Large intestine (tissue), 12 donors: ENCODE measurements at places on chromosomes 5 and 9.

- DNase-seq = no peak
- H3K36me3 ChIP-seq = no peaks in the 10 kb centered on the region
- H3K27me3 ChIP-seq = peaks cover 9% of the 10 kb centered on the region
- H3K4me1 ChIP-seq = no peaks in the 10 kb centered on the region
- H3K4me3 ChIP-seq = no peak overlapping the region
These were observed 18.8 kb upstream of the OR2S2 start for GRCh38 chr9:35976726-35977125.

DNA sequence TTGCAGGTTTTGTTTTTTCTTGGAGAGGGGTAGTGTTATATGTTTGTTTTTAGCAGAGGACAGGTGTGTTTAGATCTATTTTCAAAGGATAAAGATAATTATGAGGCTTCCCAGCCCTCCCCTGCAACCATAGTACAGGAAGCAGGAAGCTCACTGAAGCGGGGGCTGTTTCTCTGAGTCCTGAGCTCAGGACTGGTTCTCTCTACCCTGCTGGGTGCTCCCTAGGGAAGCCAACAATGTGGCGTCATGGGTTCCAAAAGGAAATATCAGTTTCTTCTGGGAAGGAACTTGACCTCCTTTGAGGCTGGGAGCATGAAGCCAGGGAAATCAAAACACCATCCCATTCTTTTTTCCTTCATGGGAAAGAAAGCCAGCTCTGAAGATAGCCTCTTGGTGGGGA lies 62.2 kb downstream of the RAD23B start:
- H3K27ac ChIP-seq = no peak overlapping the region
- no peak overlapping the region for H3K4me3 ChIP-seq
- no peaks in the 10 kb centered on the region for H3K36me3 ChIP-seq
- DNase-seq = no peak
- no peaks in the 10 kb centered on the region for H3K27me3 ChIP-seq

GRCh38 chr9:86639899-86640379 lies 285.7 kb upstream of the TUT7 start:
- no peak overlapping the region for H3K27ac ChIP-seq
- H3K36me3 ChIP-seq = no peaks in the 10 kb centered on the region
- H3K4me1 ChIP-seq = no peaks in the 10 kb centered on the region
- H3K4me3 ChIP-seq = no peak overlapping the region
- peaks cover 5% of the 10 kb centered on the region for H3K27me3 ChIP-seq

DNA sequence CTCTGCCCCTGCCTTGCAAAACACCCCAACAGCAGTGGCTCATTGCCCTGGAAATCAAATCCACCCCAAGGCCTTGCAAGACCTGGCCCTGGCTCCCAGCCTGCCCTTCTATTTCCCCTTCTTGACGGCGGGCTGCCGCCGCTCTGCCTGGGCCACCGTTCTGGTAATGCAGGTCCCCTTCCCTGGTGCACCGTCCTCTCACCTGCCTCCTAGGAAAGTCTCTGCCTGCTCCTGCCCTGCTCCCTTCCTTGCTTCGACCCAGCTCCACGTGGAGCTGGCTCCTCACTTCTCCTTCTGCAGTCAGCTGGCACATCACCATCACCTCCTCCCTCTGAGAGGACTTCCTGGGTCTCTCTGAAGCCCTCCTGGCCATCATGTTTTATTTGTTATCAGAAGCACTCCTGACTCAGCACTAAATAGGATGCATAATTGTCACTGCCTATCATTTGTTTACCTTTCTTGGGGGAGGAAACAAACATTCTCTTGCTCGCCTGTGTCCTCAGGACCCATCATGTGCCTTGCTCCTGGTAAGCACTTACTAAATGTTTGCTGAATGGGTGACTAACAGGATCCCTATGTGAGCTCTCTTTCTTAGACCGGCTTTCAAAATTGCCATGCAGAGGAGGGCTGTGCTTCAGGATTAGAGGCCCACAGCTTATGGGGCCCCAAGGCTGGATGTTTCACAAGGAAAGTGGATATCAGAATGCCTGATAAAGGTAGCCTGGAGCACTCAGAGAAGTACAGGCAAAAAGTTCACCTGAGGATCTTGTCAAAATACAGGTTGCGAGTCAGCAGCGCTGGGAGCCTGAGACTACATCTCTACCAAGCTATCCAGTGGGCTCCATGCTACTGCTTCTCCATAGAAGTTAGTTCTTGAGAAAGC lies 19.6 kb upstream of the C5orf47 start:
- H3K27ac ChIP-seq = no peak overlapping the region
- no peak overlapping the region for H3K4me3 ChIP-seq
- H3K36me3 ChIP-seq = no peaks in the 10 kb centered on the region
- H3K4me1 ChIP-seq = peaks cover 20% of the 10 kb centered on the region

DNA sequence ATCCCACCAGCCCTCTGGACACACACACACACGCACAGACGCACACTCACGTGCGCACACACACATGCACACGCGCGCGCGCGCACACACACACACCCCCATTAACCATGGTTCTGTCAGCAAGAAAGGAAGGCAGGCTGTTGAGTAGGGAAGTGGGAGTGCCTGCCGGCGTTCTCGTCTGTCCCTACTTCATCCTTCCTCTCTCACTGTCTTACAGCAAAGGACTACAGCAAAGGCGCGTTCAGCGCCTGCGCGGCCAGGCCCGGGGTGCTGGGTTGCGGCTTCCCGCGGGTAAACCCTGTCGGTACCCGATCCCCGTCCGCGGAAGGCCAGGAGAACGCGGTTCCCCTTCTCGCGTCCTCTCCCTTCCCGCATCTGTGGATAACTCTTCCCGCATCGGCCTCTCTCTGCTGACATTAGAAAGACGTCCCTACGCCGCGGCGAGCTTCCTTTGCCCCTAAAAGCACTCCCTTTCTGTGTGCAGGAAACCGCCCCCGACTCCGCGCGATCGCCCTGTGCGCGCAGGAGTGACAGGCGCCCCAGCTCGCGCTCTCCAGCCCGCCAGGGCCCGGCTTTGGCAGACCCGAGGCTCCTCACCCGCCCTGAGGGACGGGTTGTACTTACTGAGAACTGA lies 219.2 kb downstream of the AGTPBP1 start:
- H3K27ac ChIP-seq = no peak overlapping the region
- DNase-seq = peak; percentile 24
- peaks cover 34% of the 10 kb centered on the region for H3K27me3 ChIP-seq
- H3K4me1 ChIP-seq = no peaks in the 10 kb centered on the region
- H3K4me3 ChIP-seq = peak overlapping the region; percentile 28
- H3K36me3 ChIP-seq = no peaks in the 10 kb centered on the region

DNA sequence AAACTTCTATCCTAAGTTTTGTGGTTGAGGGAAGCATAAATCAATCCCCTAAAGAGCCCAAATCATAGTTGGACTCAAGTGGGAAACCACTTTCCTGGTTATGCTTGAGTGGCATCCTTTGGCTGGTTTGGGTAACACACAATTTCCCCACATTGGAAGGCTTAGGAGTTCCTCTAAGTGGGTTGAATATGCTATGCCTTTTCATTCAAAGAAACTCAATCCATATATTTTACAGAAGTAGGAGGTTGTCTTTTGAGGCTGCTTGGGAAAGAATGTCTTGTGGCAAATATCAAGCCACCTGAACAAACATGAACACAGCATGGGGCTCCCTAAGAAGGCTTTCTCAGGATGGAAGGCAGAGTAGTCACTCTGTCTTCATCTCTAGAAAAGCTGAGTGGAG lies 121.1 kb downstream of the SPATA31D1 start:
- no peak overlapping the region for H3K4me3 ChIP-seq
- H3K27me3 ChIP-seq = no peaks in the 10 kb centered on the region
- DNase-seq = no peak
- H3K36me3 ChIP-seq = no peaks in the 10 kb centered on the region

DNA sequence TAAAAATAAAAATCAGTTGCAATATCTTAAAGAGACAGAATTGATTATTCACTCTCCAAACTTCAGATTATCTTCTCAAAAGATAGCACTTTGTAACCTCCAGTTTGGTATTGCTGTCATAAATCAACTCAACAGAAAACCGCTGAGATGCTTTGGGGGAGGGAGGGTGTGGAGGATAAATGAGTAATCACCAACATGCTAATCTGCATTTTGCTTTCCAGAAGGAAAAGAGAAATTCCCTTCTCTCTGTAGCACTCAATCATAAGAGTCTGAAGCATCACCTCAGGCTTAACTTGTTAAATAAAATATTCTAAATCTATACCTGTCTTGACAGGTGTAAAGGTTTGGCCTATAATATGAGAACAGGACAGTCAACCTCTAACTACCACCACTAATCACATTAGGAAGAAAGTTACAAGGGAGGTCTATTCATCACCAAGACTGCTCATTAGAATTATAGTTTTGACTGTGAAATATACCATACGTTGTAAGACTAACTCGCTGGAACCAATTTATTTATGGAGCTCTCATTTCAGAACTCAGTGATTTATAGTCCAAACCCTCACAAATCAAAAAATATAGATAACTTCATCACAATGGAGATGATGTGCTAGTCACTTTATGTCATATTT lies 89.0 kb downstream of the PIK3R1 start:
- peak; percentile 60 for DNase-seq
- no peaks in the 10 kb centered on the region for H3K27me3 ChIP-seq
- peak overlapping the region; percentile 23 for H3K27ac ChIP-seq

DNA sequence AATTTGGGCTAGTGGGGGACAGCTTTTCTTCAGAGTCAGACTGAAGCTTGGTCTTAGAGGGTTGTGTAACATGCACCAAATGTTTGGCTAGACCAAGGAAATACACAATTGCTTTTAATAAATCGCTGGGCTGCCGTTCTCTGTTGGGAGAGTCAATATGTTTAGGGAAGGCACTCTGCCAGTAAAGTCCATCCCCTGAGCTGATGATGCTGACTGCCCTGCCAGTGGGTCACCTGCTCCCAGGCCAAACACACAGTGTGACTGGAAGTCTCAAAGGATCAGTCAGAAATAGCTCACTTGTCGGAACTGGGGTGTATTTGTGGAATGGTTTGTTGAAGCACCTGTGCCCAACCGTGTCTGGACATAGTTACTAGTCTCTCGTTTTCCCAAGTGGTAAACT lies 17.9 kb upstream of the ZNF474 start:
- no peaks in the 10 kb centered on the region for H3K4me1 ChIP-seq
- DNase-seq = no peak

- H3K27me3 ChIP-seq = no peaks in the 10 kb centered on the region
- no peak overlapping the region for H3K27ac ChIP-seq
- no peaks in the 10 kb centered on the region for H3K4me1 ChIP-seq
- H3K4me3 ChIP-seq = no peak overlapping the region
- no peak for DNase-seq
- H3K36me3 ChIP-seq = no peaks in the 10 kb centered on the region
These were observed 63.9 kb downstream of the SAXO1 start for GRCh38 chr9:18969128-18969527.

DNA sequence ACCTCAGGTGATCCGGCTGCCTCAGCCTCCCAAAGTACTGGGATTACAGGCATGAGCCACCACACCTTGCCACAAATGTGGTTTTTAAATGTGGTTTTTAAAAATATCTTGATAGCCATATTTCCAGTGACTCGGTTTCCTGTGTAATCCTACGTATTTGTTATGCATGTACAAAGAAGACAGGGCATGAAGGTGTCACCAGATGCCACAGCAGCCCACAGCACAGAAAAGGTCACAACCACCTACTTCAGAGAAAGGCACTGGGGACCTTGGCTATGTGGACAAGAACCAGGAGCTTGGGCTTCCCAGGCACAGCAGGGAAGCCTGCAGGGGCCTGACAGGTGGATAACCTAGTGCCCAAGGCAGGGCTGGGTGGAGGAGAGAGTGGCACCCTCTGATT lies 38.0 kb downstream of the C9orf50 start:
- no peak for DNase-seq
- H3K36me3 ChIP-seq = no peaks in the 10 kb centered on the region
- H3K27ac ChIP-seq = no peak overlapping the region
- peaks cover 16% of the 10 kb centered on the region for H3K4me1 ChIP-seq
- H3K4me3 ChIP-seq = no peak overlapping the region

- no peaks in the 10 kb centered on the region for H3K4me1 ChIP-seq
- no peaks in the 10 kb centered on the region for H3K36me3 ChIP-seq
- no peak overlapping the region for H3K27ac ChIP-seq
- DNase-seq = no peak
These were observed 147.1 kb downstream of the C5orf15 start for GRCh38 chr5:133821311-133821741.

- H3K4me3 ChIP-seq = no peak overlapping the region
- H3K4me1 ChIP-seq = peaks cover 7% of the 10 kb centered on the region
- no peak for DNase-seq
- peaks cover 12% of the 10 kb centered on the region for H3K36me3 ChIP-seq
- peaks cover 2% of the 10 kb centered on the region for H3K27me3 ChIP-seq
These were observed 1.9 kb downstream of the MTAP start for GRCh38 chr9:21804331-21804730.

DNA sequence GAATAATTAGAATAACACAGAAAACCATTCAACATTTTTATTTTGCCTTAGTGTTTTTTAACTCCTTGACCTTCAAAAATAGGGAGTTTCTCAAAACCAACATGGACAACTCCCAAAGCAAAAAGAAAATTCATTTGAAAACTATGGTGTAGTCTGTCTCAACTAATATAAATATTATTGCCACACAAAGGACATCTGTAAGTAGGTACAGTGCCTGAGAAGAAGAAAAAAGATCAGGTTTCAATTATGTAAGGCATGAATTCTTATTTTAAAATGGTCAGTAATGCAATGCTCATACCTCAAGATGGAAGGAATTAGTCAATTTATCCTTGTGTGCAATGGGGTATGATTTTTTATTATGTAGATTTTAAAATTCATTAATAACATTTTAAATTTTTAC lies 109.6 kb upstream of the CNTLN start:
- H3K27ac ChIP-seq = no peak overlapping the region
- H3K4me1 ChIP-seq = no peaks in the 10 kb centered on the region
- DNase-seq = no peak
- H3K36me3 ChIP-seq = no peaks in the 10 kb centered on the region
- no peak overlapping the region for H3K4me3 ChIP-seq
- H3K27me3 ChIP-seq = no peaks in the 10 kb centered on the region

- no peak for DNase-seq
- no peak overlapping the region for H3K27ac ChIP-seq
- H3K4me3 ChIP-seq = no peak overlapping the region
These were observed 104.0 kb downstream of the ATP10B start for GRCh38 chr5:160747987-160748386.

GRCh38 chr5:113900141-113900540 lies 386.6 kb downstream of the YTHDC2 start:
- no peaks in the 10 kb centered on the region for H3K36me3 ChIP-seq
- no peaks in the 10 kb centered on the region for H3K4me1 ChIP-seq
- H3K4me3 ChIP-seq = no peak overlapping the region
- DNase-seq = no peak

DNA sequence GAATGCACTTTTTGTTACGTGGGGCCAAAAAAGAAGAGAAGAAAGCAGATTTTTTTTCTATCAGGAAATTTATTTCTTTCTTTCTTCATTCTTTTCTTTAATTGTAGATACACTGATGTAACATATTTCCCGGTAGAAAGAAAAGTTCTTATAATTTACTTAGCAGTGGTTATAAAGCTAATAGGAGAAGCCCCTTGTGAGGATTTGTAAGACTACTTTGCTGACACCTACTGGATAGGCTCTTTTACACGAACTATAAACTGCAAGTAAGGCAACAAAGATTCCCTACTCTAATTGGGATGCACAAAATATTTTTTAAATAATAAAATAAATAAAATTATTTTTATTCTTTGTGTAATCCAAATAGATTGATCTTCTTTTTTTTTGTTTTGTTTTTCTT lies 284.4 kb downstream of the DNAH5 start:
- H3K36me3 ChIP-seq = no peaks in the 10 kb centered on the region
- H3K4me1 ChIP-seq = no peaks in the 10 kb centered on the region
- H3K27me3 ChIP-seq = no peaks in the 10 kb centered on the region
- no peak overlapping the region for H3K4me3 ChIP-seq
- DNase-seq = no peak
